ENCODE measurements at places on chromosomes 13 and 19.

- no peak for DNase-seq
Measured at GRCh38 chr13:108352599-108352998, 83.1 kb downstream of the TNFSF13B start.

GRCh38 chr19:15519433-15519976 is 11.2 kb downstream of the CYP4F22 start:
- no peak for DNase-seq

- no peak for DNase-seq
Measured at GRCh38 chr13:59452189-59452890, 711.4 kb downstream of the DIAPH3 start.

DNA sequence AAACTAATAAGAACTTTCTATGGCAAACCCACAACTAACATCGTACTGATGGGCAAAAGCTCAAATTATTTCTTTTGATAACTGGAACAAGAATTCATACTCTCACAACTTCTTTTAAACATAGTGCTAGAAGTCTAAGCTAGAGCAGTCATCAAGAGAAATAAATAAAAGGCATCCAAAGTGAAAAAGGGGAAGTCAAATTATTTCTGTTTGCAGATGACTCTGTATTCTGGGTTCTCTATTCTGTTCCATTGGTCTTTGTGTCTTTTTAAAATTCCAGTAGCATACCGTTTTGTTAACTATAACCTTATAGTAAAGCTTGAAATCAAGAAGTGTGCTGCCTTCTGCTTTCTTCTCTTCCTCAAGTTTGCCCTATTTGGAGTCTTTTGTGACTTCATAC is 1215.9 kb downstream of the UQCRFS1 start:
- DNase-seq, result no peak

GRCh38 chr19:34145741-34146202 is 26.5 kb upstream of the LSM14A start:
- DNase-seq, result no peak

DNA sequence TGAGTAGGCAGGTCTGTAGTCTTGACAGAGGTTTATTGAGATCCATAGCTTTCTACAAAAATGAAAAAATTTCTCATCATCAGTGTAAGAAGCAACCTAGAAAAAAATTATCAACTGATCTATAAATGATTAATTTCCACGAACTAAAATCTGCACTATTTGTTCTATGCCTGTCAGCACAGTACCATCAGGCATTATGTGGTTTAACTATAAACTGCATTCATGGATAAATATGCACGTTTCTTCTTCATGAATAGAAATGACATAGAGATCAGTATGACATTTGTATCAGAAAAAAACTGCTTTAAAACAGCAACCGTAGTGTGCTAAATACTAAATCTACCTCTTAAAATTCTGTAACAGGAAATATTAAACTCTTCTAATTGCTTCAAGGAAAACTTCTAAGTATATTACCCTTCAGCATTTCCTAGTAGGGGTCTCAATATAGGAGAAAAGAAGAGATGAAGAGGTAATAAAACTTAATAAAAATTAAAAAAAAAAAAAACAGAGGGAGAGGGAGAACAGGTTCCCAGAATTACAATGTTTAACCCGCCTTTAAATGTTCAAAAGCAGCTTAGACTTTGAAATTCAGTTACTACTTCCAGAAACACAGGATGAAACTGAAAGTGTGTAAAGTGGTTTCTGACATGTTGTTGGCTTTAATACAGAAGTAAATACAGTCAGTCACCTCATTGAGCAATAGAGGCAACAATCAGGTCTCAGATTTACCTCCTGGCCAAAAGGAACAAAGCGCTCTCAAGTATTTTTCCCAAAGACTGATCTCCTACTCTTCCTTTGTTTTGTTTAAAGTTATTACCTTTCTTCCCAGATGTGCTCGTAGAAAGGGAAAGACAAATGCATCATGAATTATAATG is 144.4 kb downstream of the DIAPH3 start:
- no peak for DNase-seq

GRCh38 chr19:10344780-10345179 is 5.4 kb upstream of the ICAM3 start:
- no peak for DNase-seq

DNA sequence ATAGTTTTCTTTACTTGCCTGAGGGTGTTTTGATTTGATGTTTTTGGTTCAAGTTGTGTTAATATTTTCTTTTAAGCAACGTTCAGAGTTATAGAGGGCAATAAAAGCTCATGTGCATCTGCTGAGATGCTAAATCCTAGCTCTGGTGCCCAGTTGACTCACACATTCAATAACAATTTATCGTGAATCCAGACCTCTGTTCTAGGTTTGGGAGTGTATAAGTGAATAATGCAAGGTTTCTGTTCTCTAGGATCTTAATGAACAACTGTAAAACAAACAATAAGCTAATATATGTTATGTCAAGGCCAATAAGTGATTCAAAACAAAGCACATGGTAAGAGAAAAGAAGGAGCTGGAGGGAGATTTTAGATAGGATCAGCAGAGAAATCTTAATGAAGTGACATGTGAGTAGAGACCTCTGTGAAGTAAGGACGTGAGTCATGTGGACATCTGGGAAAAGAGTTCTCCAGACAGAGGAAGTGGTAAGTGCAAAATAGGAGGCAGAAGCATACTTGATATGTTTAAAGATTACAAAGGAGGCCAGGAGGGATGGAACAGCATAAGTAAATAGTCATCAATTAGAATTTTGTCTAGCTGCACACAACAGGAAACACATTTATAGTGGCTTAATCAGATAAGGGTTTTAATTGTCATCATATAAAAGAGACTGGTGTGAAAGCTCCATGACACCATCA is 278.5 kb upstream of the HTR2A start:
- no peak for DNase-seq

DNA sequence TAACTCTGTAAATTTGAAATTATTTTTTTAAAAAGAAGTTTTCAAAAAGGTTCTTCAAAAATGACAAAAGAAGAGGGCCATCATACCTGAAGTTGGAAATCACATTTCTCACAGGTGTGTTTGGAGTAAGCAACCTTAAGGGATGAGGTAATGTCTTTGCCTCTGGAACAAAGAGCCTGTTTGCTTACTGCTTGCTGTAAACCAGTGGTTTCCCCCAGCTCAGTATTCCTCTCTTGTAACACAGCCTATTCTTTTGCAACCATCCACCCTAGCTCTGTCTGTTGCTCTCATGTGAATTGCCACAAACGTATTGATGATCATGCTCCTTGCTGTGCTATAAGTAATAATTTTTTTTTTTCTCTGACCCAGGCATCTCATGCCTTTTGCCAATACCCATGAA is 38.1 kb downstream of the UCHL3 start:
- no peak for DNase-seq

- no peak for DNase-seq
Measured at GRCh38 chr13:97497400-97497799, 63.4 kb downstream of the RAP2A start.

- no peak for DNase-seq
Measured at GRCh38 chr13:35593651-35594050, 117.2 kb upstream of the MAB21L1 start.

- DNase-seq, result no peak
Measured at GRCh38 chr13:72698164-72698563, 29.3 kb downstream of the MZT1 start.

- DNase-seq, result no peak
Measured at GRCh38 chr19:17553256-17553655, 2.2 kb upstream of the COLGALT1 start.

GRCh38 chr19:15128162-15128770 is 21.1 kb downstream of the SYDE1 start:
- no peak for DNase-seq

DNA sequence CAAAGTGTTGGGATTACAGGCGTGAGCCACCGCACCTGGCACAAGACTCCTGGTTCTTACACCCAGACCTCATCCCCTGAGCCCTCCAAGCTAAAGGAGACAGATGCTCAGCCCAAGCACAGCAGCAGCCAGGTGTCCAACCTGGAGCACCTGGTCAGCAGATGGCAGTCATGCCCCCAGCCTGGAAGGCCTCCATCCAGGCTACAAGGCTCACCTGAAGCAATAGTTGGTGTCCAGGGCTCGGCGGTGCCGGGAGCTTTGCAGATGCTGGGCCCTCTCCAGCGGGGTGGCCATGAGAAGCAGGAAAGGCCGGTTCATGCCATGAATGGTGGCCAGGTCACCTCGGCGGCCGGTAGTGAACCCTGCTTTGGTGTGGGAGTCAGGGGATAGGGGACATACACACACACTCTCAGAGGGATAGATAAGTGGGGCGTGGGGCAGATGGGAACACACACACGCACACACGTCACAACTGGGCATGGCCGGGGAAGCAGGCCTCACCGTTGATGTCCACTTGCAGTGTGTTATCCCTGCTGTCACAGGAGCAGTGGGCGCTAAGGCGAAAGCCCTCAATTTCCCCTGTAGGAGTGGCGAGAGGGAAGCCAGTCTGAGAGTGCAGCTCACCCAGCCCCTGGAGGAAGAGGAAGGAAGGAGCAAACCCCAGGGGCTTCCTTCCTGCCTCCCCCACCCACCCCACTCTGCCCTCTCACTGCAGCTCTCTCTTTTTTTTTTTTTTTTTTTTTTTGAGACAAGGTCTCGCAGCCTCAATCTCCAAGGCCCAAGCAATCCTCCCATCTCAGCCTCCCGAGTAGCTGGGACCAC is 11.8 kb downstream of the TGFB1 start:
- no peak for DNase-seq

GRCh38 chr13:107742544-107742943 is 472.8 kb downstream of the LIG4 start:
- DNase-seq, result no peak

- DNase-seq, result no peak
Measured at GRCh38 chr19:48696353-48697010, 711 bp downstream of the FUT2 start.

GRCh38 chr13:38657191-38657590 is 29.7 kb upstream of the FREM2 start:
- DNase-seq, result no peak
